ENCODE measurements at places on chromosomes 2 and 18. TPM values are rescaled to one million over a fixed set of nuclear protein-coding genes. Genes with fewer than 3 reads are reported as not detected.

EIF2B4 gene
- 40.1 TPM for total RNA-seq

SCN9A gene
- total RNA-seq = 1.1 TPM

SPATA3 gene
- total RNA-seq = not detected

DNA sequence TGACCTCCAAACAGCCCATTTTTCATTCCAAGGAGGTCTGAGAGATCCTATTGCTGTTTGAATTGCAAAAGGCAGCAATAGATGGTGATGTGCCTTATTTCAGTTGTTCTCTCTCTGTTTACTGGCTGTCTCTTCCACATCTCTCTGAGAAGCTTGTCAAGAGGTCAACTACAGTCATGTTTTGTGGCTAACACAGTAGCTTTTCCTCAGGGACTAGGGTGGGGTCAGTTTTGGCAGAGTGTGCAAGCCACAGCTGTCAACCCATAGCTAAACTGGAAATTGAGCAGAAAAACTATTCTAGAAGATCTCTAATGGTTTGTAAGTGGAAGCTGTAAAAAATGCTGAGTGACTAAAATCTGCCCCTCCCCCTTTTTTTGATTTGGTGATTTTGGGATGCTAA, 67.1 kb downstream of the DIS3L2 start:
- peak; percentile 89 for DNase-seq

DNA sequence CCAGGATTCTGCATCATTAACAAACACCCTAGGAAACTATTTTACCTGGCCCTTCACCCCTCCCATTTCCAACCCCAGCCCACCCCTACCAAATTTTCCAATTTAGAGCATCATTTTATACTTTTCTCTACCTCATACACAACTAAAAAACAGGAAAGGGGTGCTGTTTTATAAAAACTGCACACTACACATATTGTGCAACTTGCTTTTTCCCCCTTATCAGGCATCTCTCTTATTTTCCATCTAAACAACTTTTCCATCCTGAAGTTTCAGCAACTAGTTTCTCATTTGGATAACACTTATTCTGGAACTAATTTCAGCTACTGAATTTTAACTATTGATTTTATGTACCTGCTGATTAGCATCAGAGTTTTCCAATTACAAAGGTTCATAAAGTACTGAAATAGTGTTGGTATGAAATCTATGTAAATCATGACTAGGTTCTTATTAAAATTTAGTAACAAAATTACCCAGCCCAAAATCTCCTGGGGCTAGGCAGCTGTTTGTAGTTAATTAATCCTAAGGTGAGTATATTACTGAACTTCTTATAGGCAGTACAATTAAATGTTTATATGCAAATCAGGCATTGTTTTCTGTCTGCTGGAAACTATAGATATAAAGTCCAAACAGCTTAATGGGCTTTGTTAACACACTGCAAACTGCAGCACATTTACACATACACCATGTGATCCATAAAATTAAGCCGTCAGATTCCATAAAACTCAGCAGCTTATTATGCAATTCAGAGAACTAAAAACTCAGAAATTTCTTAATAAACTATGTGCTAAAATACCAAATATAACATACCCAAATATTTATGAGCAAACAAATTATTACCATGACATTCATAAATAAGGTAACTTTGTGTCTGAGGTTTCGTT, 7.9 kb downstream of the SF3B1 start:
- no peak for DNase-seq

DNA sequence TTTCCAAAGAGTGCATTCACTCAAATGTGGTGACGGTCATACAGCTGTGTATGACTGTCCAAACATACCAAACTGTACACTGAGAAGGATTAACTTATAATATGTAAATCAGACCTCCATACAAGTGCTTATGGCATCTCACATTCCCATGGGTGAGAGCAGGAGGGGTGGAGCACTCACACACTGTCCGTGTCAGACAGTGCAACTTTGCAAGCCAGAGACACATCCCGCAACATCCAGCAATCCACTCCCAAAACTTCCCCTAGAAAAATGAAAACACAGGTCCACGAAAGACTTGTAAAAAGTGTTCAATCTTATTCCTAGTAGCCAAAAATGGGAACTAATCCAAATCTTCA, 36.4 kb downstream of the FAM168B start:
- DNase-seq = no peak

DNA sequence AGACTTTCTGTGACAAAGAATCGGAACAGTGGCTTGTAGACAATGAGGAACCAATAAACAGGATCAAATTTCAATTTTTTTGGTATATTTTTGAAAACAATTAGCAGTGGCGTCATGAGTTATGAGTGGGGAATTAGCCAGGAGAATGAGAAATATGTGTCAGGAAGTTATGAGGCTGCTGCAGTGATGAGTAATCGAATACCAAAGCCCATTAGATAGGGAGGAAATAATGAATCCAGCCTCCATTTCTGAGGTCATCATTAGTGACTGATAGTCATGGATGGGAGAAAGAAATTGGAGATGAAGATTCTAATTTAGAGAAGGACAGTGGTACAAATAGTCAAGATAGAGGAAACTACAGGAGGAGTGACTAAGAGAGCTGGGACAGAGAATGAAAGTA, 673.1 kb upstream of the VRK2 start:
- DNase-seq = peak; percentile 83

DNA sequence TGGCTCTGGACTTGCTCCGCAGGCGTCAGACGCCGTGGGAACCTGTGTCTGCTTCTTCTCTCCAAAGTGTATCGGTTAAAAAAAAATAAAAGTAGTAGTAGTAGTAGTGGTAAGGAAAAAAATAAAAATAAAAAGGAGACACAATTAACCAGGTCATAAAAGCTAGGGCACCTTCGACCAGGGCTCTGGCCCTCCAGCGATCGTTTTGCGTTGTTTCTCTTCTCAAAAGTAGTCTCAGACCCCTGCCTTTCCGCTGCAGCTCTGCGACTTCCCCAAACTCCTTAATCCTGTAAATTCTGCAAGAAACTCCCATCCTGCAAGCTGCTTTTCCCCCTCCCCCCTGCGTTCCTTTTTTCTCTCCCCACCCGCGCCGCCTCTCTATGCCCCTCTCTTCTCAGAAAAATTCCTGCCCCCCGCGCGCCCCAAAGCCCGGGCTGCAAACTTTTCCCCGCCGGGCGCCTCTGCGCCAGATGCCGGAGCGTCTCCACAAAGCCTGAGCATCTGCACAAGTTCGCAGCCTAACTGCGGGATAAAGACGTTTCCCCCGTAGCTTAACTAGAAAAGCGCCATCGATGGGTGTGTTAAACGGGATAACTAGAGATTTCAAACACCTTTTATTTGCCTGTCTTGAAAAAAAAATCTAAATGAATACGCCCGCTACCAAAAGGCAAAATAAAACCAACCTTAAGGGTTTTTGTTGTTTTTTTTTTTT, 1.8 kb upstream of the SALL3 start:
- no peak for DNase-seq

GRCh38 chr2:127511090-127511695, 15.1 kb downstream of the IWS1 start:
- DNase-seq = no peak

GRCh38 chr2:158745067-158745865, 49.9 kb upstream of the DAPL1 start:
- DNase-seq = peak; percentile 52

DNA sequence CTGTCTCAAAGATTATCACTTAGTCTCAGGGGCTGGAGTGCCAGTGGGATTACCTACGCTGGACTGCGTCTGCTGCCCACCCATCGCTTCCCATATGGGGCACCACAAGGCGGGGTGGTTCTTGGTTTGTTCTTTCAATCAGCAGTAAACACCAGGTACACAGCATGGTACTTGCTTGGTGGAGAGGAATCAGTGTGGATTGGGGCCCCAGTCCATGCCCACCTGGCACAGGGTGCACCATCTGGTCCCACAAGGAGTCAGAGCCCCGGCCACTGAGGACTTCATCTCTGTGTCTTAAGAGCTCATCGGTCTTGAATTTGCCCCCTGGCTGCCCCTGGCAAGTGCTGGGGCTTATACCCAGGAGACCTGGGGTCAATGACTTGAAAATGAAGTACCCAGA, 96.2 kb downstream of the GLI2 start:
- no peak for DNase-seq

DNA sequence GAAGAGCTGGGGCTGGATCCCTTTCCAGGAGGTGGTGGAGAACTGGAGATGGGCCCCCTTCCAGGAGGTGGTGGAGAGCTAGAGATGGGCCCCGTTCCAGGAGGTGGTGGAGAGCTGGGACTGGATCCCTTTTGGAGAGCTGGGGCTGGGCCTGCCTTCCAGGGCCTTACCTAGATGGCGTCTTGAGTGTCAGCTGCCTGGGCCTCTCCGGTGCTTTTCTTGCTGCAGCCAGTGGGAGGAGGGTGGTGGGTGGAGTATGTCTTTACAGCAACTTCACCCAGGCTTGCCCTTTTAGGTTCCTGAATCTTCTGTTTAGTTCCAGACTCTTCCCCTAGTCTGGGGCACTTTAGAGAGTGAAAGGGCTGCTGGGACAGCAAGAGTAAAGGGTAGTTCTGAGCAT, 19.1 kb upstream of the TXNDC2 start:
- no peak for DNase-seq

- no peak for DNase-seq
These were observed 55.9 kb downstream of the LDAH start for GRCh38 chr2:20766798-20767644.

DNA sequence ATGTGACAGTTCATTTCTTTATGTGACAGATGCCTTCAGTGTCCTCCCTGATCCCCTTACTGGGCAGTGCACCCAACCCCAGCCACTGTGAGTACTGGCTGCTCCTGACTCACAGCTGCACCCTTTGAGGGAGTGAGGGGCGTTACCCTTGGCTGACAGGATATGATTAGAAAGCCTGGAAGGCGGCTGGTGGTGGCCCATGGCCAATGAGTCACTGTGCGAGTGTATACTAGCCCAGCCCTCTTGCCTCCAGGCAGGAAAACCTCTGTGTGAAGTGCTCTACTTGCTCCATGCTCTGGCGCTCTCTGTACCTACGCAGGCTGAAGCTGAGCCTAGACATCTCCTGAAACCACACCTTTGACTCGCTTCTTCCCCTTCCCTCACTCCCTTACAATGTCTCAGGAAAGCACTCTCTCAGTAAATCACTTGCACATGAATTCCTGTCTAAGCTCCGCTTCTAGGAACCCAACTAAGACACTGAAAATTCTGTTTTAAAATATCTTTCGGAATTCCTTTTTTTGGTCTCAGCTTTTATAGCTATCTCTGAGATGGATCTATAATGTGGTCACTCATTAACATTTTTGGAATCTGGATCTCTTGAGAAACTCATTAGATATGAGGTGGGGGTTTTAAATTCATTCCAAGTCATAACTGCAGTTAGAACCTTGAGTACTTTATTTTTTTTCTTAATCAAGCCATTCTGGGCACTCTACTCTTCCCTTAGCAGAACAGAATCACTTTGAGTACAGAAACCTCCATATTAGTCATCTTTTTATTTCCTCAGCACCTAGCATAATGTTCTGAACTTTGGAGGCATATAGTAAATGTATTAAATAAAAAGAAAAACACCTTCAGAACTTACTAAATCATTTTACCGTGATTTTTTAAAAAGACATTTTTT, 25.3 kb upstream of the STAM2 start:
- peak; percentile 90 for DNase-seq

DNA sequence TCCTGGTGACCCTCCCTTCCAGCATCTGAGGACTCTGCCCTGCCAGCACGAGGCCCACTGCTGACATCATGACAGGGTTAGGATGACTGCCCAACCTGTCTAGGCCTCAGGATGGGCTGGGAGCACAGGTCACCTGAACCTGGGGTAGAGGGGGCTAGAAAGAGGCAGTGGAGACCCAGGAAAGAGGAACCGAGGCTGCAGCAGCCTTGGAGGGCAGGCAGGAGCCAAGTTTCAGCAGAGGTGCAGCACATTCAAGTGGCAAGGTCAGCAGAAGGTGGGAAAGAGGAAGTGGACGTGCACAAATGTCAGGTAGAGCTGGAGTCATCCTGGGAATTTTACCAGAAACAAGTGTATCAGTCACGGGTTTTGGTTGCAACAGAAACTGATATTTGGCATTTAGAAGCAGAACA, 13.6 kb upstream of the RAB10 start:
- DNase-seq = no peak

GRCh38 chr2:43879261-43879660, 40.5 kb downstream of the ABCG8 start:
- DNase-seq = peak; percentile 3

GRCh38 chr2:54061272-54061671, 54.1 kb upstream of the ACYP2 start:
- DNase-seq = no peak

DNA sequence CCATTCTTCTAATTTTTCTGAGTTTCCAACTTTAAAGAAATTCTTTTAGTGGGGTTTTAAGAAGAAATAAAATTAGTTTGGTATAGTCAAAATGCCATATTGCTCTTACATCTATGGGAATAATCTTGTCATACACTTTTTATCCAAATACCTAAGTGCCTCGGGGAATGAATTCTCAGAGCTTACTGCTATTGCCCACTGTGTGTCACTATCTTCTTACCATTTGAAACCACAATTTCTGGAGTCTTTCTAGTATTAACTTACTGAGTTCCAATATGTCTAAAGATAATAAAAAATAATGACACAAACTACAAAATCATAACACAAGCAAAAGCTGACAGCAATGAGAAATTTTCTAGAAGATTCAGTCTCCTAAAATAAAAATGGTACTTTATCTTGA, 23.7 kb upstream of the DNAH6 start:
- peak; percentile 32 for DNase-seq

- no peak for DNase-seq
These were observed 210.2 kb downstream of the MC4R start for GRCh38 chr18:60162388-60162787.

- no peak for DNase-seq
These were observed 102.8 kb upstream of the PPP1CB start for GRCh38 chr2:28648671-28649395.

DNA sequence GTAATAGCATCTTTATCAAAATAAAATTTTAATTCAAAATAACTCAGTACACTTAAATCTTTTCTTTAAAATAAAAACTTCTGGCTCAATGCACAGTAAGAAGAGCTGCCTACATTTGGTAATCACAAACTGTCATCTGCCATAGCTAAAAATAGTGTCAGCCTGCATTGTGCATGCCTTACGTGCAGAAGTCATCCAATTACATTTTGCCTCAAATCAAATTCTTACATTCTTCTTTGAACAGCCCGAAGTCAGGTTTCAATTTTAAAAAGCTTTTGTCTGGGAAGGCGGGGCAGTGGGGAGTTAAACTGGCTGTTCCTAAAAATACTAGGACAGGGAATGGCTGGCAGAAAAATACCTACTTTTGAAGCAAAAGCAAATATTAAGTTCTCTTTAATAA, 51.1 kb downstream of the RTN4 start:
- peak; percentile 75 for DNase-seq

DNA sequence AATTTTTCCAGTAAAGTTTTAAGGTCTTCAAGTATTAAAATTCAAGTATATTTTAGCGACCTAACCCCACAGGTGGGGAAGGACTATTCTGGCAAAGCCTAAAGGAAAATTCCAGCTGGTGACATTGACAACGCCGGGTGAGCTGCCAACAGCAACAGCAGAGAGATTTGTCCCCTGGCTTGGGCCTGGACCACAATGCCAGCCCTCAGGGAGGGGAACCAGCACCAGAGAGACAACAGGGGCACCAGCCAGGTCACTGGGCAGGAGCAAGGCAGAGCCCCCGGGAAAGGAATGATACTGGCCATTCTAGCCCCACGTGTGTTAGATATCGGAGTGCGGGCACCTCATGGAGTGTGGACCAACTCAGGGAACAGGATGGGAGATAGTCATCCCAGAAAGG, 95.7 kb downstream of the ARMC9 start:
- DNase-seq = no peak

Measured in LHCN-M2 (cell line).